Activated T-helper 1 cell treated with anti-CD3 and anti-CD28 coated beads, Interleukin-2, amount 50 U/mL, for 16 hours (primary cell): ENCODE measurements at places on chromosomes 4 and X.

- DNase-seq, result peak; percentile 55
Measured at GRCh38 chrX:130401415-130402207, at the start of gene RBMX2. Gene RBMX2, plus strand, starts transcription at chrX:130401987. Its CDS starts 46 bp downstream, at chrX:130402033.

GRCh38 chrX:34810364-34810763, 132.2 kb upstream of the FAM47B start:
- DNase-seq, result no peak

DNA sequence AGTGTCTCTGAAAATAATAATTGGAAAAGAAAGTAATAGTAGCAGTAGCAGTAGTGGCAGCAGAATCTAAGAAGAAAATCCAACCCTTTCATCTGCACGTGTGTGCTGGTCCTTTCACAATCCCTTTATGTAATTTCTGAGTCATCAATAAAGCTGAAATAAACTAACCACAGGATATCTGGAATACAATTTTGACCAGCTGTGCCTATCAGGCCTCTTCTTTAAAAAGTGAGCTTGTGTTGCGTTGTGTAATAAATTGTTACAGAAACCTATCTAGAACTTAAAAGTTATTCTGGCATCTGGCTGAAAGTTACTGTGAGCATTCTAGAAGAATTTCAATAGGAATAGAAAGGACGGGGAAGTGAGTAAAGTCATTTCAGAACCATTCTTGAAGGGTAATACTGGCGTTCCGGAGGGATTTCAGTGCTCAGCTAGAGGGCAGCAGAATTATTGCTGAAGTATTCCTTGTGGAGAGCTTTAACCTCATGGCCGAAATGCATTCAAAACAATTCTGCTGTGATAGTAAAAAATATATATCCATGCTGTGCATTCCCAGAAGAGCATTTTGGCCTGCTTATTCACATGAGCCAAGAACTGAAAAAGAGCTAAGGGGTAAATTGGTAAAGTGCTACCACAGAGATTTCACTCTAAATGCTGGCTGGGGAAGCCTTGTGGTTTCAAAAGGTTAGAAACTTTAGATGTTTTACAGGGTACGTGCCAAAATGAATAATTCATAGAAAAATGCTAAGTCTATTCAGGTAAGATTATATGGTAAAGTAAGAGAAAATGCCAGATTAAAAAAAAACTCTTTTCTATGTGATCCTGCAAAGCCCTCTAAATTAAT, 260.6 kb downstream of the NKX6-1 start:
- no peak for DNase-seq

DNA sequence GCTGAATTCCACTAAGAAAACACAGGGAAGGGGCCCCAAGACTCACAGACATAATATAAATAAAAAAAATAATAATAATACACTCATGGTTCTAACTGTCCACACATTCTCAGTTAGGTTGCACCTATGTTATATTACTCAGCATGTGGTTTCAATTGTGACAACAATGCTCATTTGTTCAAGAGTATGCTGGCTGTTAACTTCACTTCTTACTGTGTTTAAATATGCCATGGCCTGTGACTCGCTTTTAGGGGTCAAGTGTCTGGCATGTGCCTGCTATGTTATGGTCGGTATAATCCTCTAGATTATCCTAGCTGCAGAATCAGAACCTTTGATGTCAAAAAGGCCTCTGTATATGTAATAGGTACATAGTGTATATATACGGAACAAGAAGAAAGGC, 324.8 kb upstream of the INTU start:
- DNase-seq, result no peak

GRCh38 chrX:77977518-77977917, 8.1 kb upstream of the PGAM4 start:
- no peak for DNase-seq

DNA sequence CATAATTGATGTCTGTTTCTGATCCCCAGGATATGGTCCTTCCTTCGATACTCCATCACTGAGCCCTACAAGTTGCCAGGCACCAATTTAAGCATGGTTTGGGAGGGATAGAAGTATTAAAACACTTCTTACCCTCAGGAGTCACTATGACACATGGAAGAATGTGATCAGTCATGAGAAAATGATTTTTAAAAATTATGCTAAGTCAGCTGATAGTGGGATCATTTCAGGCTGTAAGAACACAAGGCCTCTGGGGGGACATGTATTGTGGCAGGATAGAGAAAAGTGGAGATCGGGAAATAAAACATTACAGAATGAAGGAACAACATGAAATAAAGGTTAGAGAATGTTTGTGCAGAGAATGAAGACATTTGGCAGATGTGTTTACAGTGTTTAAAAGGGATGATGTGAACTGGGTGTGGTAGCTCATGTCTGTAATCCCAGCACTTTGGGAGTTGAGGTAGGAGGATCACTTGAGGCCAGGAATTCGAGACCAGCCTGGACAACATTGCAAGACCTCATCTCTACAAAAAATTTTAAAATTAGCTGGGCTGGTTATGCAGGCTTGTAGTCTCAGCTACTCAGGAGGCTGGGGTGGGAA, 64.0 kb downstream of the ELOVL6 start:
- no peak for DNase-seq

- DNase-seq, result no peak
Measured at GRCh38 chr4:184906480-184907097, 80.8 kb upstream of the ACSL1 start.

- no peak for DNase-seq
Measured at GRCh38 chr4:54318904-54319303, 89.8 kb downstream of the PDGFRA start.

DNA sequence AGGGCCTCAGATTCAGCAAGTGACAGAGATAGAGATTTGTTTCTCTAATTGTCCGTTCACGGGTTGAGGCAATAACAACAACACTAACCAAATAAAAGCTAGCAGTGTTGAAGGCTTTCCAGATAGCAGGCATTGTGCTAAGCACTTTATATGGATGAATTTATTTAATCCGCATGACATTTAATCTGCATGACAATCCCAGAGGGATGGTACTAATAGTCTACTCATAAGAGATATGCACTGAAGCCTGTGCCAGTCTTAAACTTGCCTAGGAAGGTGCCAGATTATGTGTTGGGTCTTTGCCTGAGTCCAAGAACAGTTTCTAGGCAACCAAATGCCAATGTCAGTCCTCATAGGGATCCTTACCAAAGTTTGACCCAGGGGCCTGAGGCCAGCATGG, 37.7 kb upstream of the FAT1 start:
- DNase-seq, result no peak

GRCh38 chr4:25131926-25132325, 28.3 kb downstream of the SEPSECS start:
- no peak for DNase-seq

- no peak for DNase-seq
Measured at GRCh38 chrX:136417806-136418205, 69.9 kb upstream of the BRS3 start.

DNA sequence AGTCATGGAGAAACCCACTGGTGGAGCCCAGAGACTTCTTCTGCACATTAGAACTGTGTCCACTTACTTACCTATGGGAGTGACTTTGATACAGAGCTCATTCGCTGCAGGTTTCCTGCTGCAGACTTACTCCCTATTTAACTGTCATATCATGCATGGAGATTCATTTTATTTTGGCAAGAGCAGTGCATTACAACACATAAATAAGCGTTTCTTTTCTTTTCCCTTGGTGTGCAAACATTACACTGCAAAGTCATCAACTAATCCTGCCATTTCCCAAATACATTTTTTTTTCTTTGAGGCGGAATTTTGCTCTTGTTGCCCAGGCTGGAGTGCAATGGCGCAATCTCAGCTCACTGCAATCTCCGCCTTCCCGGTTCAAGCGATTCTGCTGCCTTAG, 230.9 kb upstream of the SFRP2 start:
- DNase-seq, result no peak

DNA sequence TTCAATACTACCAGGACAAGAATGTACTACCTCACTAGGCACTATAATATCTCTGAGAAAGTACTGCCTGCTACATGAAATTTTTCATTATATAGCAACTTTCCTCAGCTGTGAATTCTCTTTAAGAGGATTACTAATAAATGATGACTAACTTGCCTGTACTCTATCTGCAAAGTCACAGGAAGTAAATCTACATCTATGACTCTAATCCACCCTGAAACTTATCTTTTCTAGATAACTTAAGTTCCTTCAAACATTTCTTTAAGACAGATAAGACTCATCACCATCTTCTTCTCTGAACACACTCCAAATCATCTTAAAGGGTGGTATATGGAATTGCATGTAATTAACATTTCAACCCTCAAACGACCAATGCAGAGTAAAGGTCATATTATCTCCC, 28.8 kb downstream of the RPS6KA3 start:
- DNase-seq, result no peak

- DNase-seq, result no peak
Measured at GRCh38 chr4:11914406-11914805, 485.7 kb upstream of the HS3ST1 start.

DNA sequence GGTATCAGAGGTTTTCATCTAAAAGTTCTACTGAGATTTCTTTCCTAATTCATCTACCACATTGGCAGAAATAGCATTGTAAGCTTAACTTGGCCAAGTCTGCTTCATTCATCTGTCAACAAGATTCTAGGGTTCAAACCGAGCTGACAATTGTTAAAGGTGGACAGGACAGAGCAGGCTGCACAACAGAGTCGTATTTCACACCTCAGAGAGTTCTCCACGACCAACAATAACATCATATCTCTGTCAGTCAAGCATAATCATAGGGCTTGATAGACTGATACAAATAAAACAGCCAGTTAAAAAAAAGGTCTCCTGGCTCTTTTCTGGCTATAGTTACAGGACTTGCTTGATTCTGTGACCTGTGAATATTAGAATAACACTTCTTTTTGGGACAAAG, 259.2 kb downstream of the COL25A1 start:
- no peak for DNase-seq

- DNase-seq, result no peak
Measured at GRCh38 chr4:1206299-1207156, 34.1 kb upstream of the SPON2 start.

GRCh38 chr4:106695501-106696262, 327.1 kb upstream of the GIMD1 start:
- no peak for DNase-seq

DNA sequence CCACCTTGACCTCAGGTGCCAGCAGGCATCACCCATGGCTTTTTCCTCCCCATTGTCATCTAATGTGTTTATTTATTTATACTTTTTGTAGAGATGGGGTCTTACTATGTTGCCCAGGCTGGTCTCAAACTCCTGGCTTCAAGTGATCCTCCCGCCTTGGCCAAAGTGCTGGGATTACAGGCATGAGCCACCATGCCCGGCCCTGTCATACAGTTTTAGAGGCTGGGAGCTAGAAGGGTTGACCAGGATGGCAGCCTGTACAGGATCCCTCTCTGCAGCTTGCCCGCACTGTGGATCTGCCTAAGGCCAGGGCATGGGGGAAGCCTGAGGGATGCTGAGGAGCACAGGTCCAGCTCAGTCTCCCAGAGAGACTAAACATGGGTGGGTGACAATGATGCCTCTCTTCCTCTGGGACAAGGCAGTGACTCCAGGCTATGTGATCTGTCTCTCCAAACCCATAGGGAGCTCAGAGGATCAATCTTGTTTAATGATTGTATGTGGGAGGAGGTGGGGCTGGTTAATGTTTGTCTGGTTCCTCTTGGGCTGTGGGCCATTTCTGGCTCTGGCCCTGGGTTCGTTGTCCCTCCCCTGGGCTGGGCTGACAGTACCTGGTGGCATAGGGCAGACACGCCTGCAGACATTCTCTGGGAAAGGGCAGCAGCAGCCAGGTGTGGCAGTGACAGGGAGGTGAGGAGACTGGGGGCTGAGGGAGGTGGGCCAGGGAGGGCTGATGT, 8.3 kb upstream of the GJB1 start:
- DNase-seq, result no peak

- no peak for DNase-seq
Measured at GRCh38 chrX:19649226-19649995, 134.1 kb upstream of the MAP3K15 start.

GRCh38 chr4:73181231-73181630, 77.4 kb downstream of the ANKRD17 start:
- no peak for DNase-seq

DNA sequence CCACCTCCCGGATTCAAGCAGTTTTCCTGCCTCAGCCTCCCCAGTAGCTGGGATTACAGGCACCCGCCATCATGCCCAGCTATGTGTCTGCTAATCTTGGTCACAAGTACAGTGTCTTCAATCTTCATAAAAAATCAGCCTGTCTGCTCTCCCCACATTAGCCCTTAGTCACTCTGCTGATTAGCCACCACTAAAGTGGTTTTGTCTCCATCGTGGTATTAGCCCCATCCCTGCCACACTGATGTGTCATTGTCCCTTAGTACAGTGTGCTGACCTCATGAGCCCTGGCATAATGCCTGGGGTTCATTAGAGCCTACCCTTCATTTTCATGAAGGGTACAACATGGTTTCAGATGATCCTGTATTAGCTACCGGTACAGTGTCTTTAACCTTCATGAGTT, 49.9 kb downstream of the ZNF157 start:
- no peak for DNase-seq

DNA sequence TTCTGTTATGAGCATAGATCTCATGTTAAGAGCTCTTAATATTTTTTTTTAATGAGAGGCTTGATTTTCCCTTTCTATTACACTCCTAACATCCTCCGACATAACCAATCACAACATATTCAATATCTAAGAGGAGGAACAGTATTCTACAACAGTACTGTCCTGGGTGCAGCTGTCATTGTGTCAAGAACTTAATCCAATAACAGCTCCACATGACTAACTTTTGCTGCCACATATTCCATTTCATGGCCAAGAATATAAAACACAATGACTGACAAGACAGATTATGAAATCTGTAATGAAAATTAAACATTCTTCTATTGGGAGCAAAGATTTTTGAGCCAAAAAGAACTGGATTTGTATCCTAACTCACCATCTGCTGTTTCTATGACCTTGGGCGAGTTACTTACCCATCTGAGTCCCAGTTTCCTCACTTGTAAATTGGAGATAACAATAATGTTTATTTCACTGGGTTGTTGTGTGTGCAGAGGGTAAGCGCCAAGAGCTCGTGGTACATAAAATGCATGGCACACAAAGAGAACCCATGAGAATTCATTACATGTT, 405.6 kb downstream of the SPRY1 start:
- no peak for DNase-seq

GRCh38 chrX:24242649-24243175, 71.2 kb downstream of the SUPT20HL2 start:
- no peak for DNase-seq

GRCh38 chr4:150368667-150369066, 213.3 kb upstream of the MAB21L2 start:
- no peak for DNase-seq

DNA sequence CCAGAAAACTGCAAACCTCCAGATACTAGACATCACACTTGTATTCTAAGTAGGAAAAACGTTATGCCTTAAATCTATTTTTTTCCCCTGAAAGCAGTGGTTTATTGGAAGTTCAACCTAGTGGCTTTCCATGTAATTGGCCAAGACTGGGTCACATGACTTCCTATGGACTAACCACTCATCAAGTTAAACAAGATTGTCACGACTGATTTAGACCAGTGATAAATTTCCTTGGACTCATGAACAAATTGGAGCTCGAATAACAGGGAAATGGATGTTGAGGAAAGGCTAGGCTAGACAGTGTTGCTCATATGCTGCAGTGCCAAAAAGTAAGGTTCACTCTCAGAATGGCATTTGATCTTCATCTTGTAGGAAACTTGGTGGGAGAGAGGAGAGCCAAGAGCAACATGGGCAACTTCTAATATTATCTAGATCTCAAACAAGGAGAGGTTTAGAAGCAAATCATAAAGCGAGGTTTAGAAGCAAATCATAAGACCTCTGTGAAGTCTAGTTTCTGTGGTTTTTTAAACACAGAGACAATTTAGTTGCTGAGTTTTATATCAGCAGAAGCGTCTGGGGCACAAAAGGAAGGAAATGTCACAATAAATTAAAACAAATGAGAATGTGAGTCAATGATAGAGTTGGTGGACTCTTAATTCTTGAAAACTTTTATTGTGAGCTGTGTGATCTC, 165.6 kb upstream of the BOD1L1 start:
- DNase-seq, result no peak

GRCh38 chr4:87505862-87506261, 23.3 kb downstream of the SPARCL1 start:
- DNase-seq, result no peak
